ENCODE measurements at places on chromosomes 6 and 20.

- DNase-seq = no peak
Measured at GRCh38 chr6:157952861-157953351, 28.8 kb upstream of the SYNJ2 start.

DNA sequence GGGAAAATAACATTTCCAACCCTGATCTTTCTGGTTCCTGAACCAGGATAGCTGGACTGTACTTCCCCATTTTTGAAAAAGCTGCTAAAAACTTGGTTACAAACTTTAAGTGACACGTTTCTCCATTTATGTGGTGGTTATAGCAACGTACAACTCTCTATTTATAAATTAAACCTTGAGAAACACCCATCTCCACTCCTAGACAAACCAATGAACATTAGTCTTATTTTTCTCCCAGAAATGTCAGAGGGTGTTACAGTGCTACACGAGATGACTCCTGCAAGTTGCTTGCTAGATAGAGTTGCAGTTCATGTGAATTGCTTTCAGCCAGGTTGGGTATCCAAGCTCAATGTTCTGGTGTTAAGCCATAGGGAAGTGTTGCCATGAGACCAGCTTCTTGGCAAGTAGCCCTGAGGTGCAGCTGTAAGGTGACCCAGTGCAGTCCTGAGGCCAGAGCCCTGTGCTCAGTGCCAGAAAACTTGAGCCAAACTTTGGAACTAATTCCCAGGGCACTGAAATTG is 51.3 kb upstream of the REV3L start:
- no peak for DNase-seq

DNA sequence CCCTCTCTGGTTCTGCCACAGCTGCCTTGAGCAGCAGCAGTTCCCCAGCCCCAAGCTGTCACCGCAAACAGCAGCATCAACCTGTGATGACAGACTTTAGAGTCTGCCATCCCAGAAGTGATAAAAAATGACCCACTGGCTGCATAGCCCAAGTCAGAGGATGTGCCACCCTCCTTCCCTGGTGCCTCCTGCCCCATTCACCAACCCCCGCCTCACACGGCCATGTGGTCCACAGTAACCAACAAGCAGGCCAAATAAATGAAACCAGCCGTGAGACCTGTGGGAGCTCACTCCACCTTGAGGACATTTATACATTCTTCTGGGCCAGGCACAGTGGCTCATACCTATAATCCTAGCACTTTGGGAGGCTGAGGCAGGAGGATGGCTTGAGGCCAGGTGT is 98.2 kb downstream of the PRND start:
- DNase-seq = no peak

- no peak for DNase-seq
Measured at GRCh38 chr6:83354747-83355146, 76.1 kb downstream of the ME1 start.

DNA sequence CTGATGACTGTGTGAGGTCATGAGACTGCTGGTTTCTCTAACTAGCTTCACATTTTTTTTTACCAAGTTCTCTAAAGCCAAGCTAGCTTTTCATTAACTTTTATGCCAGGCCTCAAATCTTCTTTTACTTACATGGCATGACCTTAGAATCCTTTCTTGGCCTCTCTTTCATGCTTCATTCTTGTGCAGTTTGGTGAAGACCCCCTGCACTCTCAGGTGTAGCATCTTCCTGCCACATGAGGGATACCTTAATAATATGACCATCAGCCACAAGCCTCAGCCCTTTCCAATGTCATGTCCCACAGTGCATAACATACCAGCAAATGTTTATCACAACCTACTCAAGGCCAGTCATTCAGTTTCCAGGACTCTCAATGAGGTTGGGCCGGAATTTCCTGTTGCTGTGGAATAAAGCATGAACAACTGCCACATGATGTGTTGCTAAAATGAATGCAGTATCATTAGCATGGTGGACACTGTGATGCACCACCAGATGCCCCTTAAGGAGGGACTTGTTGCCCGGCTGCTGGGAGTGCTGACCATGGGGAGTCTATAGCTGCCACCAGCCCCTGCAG is 72.2 kb downstream of the RIN2 start:
- DNase-seq = no peak

DNA sequence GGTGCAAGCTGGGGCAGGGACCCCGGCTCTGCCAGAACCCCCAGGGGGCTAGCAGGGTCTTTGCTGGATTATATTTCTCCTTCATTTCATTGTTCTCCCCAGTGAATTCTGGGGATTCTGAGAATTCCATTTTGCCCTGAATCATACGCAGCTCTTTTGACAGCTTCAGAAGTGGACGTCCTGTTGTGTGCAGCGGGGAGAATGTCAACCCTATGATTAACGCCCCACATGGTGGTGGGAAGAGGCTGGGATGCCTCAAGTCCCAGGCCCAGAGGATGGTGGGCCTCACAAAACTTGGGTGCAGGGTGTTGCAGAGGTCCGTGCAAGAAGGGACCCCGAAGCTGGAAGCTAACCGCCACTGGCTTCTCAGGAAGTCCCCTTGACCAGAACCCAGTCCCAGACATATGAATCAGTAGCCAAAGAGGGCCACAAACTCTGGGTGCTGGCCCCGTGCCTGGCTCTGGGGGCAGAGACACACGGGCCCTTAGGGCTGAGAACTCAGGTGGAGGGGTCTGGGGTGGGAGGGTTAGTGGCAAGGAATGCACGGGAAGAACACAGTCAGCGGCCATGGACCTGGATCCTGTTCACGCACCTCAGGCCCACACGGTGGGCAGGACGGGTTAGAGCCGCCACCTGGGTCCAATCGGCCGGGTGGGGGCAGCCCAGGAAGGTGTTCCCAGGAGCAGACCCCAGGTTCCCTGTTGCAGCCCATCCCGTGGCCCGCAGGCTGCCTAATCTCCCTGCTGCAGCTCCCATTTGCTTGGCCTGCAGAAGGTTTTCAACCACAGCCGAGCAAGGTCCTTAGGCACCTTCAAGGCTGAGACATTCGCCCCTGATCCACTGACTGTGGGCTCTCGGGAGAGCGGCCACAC is 51.2 kb downstream of the YTHDF1 start:
- no peak for DNase-seq

- DNase-seq = no peak
Measured at GRCh38 chr6:65701325-65701724, 5.7 kb downstream of the EYS start.

GRCh38 chr6:82570083-82570482 is 206.5 kb downstream of the TPBG start:
- DNase-seq = no peak

DNA sequence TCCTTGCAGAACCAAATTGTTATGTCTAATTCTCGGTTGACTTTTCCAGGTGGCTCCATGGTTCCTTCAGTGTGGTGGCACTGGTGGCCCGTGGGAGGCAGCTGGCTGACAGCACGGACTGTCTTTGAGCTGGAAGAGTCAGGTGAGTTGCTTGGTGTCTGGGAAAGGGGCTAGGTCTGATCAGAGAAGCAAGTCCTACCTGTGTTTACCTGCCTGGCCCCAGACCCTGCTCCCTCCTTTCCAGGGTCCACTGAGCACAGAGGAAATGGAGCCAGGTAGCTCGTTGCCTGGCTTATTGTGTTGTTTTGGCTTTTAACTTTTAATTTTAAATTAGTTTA is 111.8 kb downstream of the BANF2 start:
- DNase-seq = no peak
